ENCODE measurements at places on chromosomes 4 and X. TPM values are rescaled to one million over a fixed set of nuclear protein-coding genes. Genes with fewer than 3 reads are reported as not detected.

GRCh38 chrX:150692831-150693724, at the start of gene MTMR1:
MTMR1 (plus strand) TSS chrX:150693396; CDS start chrX:150693531, 135 bp downstream.
- DNase-seq, result no peak

POF1B gene
- total RNA-seq, result 1.1 TPM

DNA sequence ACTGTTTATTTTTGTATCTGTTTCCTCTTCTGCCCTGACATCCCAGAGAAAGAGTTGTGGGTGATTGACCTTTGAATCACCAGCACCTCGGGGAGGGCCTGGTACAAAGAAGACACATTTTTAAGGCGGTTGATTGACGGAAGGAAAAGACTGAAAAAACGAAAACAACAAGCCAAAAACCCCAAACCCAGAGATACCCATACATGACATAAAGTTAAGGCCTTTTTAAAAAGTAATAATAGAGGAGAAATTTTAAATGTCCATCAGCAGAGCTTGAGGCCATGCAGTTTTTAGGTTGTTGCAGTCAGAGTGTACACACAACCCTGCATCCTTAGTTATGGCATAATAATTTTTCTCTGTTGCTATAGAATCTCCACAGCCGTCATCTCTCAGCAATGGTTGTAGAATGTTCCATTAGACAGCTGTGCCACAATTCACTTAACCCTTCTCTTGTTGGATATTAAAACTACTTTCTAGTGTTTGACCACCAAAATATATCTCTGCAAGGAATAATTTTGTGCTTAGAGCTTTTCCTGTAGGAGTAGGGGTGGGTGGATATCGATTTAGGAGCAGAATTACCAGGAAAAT, 110.2 kb downstream of the GNL3L start:
- no peak for DNase-seq

DNA sequence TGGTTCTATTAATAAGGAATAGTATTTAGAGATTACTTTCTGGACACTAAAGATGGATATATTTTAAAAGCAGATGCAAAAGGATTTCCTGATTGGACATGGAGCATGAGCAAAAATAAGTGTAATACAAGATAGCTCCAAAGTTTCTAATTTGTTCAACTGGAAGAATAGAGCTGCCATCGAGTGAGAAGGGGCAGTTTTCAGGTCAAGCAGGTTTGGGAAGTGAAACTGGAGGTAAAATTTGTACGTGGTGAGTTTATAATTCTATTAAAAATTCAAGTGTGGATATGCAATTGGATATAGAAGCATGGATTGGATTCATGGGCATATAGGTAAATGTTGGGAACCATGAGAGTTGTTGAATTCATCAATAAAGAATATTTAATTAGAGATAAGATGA, 31.8 kb downstream of the PRDM8 start:
- no peak for DNase-seq

DNA sequence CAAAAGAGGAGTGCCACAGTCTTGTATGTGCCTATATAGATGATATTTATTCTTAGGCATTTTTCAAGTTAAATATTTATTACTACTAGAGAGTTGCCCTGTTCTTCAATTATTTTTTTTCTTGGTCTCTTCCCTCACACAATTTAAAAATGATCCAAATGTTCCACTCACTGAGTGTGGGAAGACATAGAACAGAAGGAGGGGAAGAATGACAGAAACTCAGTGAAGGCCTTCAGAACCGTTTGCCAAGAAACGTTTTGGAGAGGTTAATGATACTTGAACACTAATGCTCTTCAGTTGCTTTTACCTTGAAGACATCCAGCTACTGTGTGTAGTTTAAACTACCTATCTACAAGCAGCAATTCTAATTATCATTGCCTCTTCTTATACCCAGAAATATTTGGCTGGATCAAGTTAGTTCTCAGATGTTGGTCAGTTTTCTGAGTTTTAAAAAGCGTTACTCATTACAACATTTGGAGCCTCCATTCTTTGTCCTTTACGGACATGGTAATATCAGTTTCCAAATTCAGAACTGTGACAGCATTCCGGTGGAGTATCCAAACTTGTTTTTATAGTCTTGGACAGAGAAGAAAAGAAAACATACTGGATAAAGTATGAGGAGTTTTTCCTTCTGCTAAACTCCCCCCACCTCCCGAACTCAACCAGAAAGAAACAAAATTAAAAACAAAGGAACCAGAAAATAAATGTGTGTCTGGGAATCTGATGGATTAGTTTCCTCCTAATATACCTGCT, 389.7 kb downstream of the SPRY1 start:
- no peak for DNase-seq

DNA sequence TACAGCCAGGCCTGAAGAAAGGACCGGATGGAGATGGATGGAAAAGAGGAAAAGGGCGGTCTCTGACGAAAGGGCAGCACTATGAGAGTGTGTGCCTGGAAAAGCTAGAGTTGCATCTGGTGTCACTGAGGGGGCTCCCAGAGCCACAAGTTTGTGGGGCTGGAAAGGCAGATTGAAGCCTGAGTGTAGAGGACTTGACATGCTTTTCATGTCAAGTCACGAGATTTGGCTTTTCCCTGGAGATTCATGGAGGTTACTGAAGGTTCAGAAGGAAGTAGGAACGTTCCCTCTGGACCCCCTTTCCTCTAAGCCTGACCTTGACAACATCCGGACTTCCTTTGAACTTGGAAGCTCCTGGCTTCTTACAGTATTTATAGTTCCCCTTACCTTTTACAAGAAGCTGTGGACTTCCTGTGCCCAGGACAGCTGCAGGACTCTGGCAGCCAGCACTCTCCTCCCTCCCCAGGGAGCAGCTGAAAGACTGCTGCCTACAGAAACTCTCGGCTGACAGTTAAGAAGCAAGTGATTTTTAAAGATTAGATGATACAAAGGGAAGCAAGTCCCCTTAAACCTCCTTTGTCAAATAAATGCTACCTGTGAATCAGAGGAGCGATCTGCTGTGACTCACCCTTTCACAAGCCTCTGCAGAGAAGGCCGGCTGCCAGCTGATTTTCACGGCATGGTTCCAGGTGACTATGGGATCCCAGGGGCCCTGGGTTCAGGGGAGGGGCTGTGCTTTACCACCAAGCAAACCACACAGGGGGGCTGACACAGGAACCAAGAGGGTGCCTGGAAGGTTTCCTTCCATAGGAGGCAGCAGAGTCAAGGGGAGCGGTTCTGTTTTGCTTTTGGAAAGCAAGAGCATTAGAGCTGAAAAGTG, 72.9 kb upstream of the STIM2 start:
- DNase-seq, result no peak

GRCh38 chrX:14817571-14817970, 55.3 kb downstream of the FANCB start:
- no peak for DNase-seq

- no peak for DNase-seq
Measured at GRCh38 chr4:64250061-64250460, 159.2 kb downstream of the TECRL start.

- DNase-seq, result no peak
Measured at GRCh38 chr4:19544446-19545125, 707.1 kb upstream of the SLIT2 start.

GRCh38 chr4:105784761-105785160, 76.2 kb downstream of the GSTCD start:
- no peak for DNase-seq

C4orf36 gene
- total RNA-seq, result 2.2 TPM

RAB40AL gene
- total RNA-seq, result 0.84 TPM

ADAM29 gene
- total RNA-seq, result not detected

- DNase-seq, result no peak
Measured at GRCh38 chr4:55571806-55572205, 20.2 kb downstream of the PDCL2 start.

RPS6KA6 gene
- total RNA-seq, result 0.79 TPM

DNA sequence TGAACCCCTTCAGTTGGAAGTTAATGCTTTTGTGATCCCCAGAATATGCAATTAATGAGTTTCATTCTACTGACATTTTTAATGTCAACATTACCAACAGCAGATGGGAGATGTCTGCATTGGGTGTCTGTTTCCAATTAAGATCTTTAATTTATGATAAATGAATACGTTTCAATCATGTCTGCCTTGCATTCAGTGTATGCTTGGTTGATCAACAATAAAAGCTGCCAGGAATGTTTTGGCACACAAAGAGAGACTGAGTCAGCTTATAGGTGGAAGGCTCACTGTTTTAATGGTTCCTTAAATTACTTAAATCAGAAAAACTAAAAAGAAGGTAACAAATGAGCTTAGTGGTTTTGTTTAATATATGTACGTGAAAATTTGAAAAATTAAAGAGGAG, 359.9 kb upstream of the CNKSR2 start:
- DNase-seq, result no peak

DNA sequence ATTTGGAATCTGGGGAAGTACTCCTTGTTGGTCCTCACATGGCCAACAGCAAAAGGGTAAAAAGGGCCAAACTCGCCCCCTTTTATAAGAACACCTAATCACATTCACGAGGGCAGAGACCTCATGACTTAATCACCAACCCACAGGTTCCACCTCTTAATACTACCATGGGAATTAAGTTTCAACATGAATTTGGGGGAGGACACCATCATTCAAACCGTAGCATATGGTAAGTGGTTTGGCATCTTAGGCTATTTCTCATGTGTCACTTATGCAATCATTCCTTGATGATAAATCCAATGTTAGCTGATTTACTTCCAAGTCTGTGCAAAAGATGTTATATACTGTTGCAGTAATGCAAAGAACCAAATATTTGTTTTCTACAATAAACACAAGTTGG, 302.9 kb upstream of the FAM241A start:
- DNase-seq, result no peak

DNA sequence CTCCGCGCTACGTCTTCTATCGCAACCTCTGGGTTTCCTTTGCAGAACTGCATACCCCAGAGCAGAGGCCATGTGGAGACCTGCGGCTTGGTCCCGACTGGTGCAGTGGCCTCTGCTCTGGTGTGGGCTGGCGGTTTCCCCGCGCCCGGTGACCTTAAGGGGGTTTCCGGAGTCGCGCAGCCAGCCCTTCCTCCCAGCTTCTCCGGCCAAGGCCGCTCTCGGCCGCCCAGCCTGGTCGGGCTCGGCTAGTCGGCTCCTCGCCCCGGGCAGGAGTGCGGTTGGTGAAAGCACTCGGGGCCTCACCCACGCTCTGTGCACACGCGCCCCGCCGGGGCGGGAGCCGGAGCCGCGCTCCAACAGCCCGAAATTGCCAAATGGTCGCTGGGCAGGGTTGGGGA, 84.9 kb downstream of the BCOR start:
- no peak for DNase-seq

MID1IP1 gene
- 30.4 TPM for total RNA-seq

- no peak for DNase-seq
Measured at GRCh38 chrX:88284844-88285243, 462.2 kb upstream of the CPXCR1 start.

DNA sequence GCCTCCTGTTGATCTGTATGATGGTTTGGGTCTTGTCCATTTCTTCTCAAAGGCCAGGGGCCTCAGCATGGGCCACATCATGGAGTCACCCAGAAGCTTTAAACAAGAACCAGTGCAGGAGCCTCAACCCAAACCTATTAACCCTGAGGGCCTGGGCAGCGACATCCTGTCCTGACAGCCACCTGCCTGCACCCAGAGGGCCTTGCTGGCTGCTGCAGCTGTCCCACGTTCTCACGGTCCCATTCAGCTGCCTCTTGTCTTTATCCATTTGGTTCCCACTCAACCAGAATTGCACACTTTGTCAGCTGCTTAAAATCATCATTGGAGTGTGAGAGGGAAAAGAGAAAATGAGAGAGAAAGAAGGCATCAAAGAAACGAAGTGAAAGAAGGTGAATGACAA, 21.6 kb downstream of the C4orf50 start:
- DNase-seq, result no peak

ZNF81 gene
- total RNA-seq, result 10.6 TPM

DNA sequence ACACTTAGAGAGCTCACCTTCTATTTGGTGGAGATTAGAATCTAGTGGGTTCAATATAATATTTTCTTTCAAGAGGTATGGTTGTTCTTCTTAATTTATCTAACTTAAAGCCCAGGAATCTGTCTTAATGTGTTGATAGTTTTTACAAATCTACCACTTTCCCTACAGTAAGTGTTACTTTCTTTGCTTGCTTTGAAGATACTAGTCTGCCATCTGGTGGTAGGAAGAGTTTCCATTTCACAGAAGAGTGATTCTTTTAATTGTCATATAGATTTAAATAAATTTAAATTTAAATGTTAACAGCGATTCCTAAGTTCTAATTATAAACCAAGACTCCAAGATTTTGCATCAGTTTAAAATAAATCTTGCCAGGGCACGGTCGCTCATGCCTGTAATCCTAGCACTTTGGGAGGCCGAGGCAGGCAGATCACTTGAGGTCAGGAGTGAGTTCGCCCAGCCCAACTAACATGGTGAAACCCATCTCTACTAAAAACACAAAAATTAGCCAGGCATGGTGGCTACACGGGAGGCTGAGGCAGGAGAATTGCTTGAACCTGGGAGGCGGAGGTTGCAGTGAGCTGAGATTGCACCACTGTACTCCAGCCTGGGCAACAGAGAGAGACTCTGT, 43.5 kb downstream of the NUDT9 start:
- DNase-seq, result no peak

GRCh38 chr4:165184220-165184619, 23.1 kb upstream of the KLHL2 start:
- no peak for DNase-seq

- no peak for DNase-seq
Measured at GRCh38 chr4:150182794-150183193, 104.5 kb downstream of the DCLK2 start.

- DNase-seq, result no peak
Measured at GRCh38 chr4:14404730-14405129, 597.6 kb upstream of the CPEB2 start.

- no peak for DNase-seq
Measured at GRCh38 chr4:4995908-4996265, 23.4 kb downstream of the CYTL1 start.

CXCL11 gene
- not detected for total RNA-seq

DNA sequence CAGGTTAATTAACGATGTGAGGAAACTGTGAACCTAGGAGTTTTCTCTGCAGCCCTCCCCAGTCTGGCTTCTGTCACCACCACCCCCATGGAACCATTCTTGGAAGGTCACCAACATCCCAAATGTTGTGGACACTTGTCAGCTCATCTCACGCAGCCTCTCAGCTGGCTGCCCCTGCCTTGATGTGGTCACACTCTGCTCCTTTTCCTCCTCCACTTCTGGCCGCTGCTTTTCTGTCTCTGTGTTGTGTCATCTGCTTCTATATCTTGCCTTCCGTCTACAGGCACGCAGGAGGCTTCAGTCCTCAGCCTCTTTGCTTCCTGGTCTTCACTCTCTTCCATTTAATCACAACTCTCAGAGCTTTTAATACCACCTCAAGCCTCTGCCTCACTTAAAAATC, 371.5 kb upstream of the SLIT2 start:
- DNase-seq, result no peak

- no peak for DNase-seq
Measured at GRCh38 chrX:154596290-154596929, 11.5 kb downstream of the CTAG1A start.

- no peak for DNase-seq
Measured at GRCh38 chr4:75995727-75996126, 5.0 kb upstream of the SDAD1 start.

ENPP6 gene
- total RNA-seq, result not detected

- DNase-seq, result no peak
Measured at GRCh38 chr4:76310683-76311082, 4.2 kb downstream of the STBD1 start.

GRCh38 chrX:97060020-97060419, 176.3 kb downstream of the RPA4 start:
- DNase-seq, result no peak

IL2RG gene
- total RNA-seq, result 12.7 TPM

- no peak for DNase-seq
Measured at GRCh38 chr4:41799126-41799525, 50.6 kb upstream of the PHOX2B start.

All from omental fat pad (tissue), 4 donors.